Fibroblast of skin of right quadriceps (primary cell): ENCODE measurements at places on chromosomes 1 and 21.
A peak's percentile ranks its signal among the peaks of the same experiment; 100 is the strongest.

- peak; percentile 58 for DNase-seq
Observed at GRCh38 chr1:18907021-18907916, 4.9 kb upstream of the ALDH4A1 start.

DNA sequence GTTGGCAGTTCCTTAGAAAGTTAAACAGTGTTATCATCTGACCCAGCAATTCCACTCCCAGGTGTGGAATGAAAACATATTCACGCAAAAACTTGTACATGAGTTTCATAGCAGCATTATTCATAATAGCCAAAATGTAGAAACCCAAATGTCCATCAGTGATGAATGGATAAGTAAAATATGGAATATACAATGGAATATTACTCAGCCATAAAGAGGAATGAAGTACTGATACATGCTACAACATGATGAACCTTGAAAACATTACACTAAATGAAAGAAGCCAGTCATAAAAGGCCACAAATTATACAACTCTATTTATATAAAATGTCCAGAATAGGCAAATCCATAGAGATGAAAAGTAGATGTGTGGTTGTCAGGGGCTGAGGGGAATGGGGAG, 53.5 kb downstream of the RRAGC start:
- DNase-seq = no peak

DNA sequence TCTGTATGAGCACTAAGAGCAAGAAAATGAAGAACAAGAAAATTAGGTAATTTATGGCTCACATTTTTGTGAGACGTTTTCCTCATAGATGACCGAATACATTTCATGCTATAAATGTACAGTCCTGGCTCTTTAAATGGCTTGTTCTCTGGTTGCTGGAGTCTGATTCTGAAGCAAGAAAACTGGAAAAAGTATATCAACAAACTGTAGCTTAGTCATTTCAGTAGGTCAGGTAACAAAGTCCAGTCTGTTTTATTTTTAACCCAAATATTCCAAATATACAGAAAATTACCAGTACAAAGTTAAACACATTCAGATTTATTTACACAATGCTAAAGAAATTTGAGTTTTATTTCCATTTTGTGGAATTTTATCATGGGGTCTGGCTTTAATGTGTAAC, 2.5 kb upstream of the MYBPHL start:
- DNase-seq = no peak

DNA sequence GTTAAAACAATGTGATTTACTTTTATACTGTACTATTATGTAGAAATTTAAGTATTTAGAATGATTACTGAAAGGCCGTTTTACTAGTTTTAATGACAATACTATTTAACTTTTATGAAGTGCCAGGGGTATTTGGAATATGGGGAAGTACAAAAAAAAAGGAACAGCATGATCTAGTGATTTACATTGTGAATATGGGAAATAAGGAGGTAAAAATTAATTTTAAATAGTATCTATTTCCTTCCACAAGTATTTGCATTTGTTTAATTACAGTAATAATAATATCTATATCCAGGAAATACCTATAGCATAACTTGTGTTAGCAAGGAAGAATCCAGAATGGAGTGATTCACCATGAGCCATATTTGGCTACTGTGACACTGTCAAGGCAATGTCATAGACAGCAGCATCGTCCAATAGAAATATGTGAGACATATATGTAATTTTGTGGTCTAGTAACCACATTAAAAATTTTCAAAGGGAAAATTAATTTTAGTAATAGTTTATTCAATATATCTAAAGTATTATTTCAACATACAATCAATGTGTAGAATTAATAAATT, 22.0 kb downstream of the CNST start:
- peak; percentile 78 for DNase-seq

GRCh38 chr21:31479714-31480113, 135.7 kb upstream of the TIAM1 start:
- no peak for DNase-seq

- no peak for DNase-seq
Observed at GRCh38 chr1:76463849-76464248, 389.3 kb downstream of the ST6GALNAC3 start.

- no peak for DNase-seq
Observed at GRCh38 chr1:229407206-229408026, 26.5 kb downstream of the ACTA1 start.

GRCh38 chr1:76055987-76056386, 18.6 kb upstream of the ST6GALNAC3 start:
- DNase-seq = no peak

DNA sequence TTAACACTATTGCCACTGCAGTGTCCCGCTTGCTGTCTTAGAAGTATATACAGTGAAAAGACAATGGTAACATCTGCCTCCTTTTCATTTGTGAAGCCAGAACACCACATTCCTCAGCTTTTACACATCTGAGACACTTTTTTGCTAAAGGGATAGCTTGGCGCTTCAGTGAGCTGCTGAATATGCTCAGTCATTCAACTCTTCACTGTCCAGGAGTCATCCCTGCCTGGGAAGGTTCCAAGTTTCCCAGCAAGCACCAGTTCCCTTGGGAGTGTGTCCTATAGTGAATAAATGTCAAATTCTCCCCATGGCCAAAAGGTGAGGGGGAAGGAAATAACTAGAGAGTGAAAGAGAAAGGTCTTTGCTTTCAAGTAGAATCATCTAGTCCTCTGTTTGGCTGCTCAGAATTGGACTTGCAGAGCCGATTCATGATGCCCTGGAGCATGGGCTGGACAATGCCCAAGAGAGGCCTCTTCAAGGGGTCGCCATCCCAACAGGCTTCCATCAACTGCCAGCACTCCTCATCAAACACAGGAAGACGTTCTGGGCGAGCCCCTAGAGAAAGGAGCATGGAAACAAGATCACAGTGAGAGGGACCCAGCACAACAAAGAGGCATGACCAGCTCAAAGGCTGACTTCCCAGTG, 25.5 kb upstream of the RBBP5 start:
- peak; percentile 86 for DNase-seq

- no peak for DNase-seq
Observed at GRCh38 chr1:39474810-39475209, 16.6 kb upstream of the BMP8A start.

DNA sequence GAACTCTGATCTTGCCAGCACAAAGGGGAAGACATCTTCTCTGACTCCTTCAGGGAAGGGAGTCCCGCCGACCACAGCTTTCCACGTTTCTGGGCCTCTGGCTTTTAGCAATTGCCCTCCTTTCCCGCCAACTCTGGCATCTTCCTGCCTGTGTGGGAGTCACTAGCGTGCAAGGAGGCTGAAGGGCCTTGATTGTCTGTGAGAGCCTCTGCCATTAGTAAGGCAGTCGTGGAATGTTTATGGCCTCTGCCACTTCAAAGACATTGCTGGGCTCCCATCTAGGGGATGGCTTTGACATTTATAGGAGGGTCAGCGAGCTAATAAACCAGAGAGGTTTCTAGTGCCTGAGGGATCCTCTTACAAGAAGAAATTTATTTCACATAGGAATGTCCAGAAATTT, 14.3 kb upstream of the PROK1 start:
- peak; percentile 7 for DNase-seq

GRCh38 chr21:36735724-36736320, 36.9 kb downstream of the SIM2 start:
- no peak for DNase-seq

GRCh38 chr1:34980715-34981114, 4.4 kb downstream of the TMEM35B start:
- DNase-seq = no peak

DNA sequence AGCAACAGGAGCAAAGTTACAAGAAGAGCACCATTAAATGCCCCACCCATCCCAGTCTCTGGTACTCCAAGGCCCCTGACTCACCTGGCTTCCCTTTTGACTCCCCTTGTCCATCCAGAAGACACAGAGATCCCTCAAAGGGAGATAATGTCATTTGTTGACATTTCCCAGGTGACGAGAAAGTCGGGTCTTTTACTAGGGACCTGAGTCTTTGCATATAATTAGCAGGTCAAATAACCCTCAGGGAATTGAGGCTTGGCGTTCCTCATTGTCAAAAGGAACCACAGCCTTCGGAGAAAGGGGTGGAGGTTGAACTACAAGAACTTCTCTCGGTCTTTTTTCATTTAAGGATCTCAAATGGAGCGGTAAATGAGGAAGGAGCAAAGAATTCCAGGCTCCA, 133.2 kb downstream of the PROX1 start:
- DNase-seq = no peak

DNA sequence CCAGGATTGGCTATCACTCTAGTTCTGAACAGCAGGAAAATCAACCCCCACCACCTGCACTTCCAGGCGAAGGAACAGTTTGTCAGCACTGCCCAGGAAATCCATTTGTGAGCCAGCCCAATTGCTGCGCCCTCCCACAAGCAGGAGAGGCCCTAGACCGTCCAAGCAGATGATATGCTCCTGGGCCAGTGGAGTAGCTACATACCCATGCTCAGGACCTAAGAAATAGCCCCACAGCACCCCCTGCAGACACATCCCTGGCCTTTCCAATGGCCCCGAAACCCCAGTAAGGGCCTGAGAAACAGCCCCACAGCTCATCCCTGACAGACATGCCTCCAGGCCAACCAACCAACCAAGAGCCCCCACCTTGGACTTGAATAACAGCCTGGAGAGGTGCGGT, 111.5 kb upstream of the ZC3H11B start:
- DNase-seq = no peak

- DNase-seq = peak; percentile 2
Observed at GRCh38 chr1:67285780-67286488, 21.7 kb upstream of the IL12RB2 start.

- no peak for DNase-seq
Observed at GRCh38 chr1:50174101-50174500, 65.4 kb downstream of the ELAVL4 start.

DNA sequence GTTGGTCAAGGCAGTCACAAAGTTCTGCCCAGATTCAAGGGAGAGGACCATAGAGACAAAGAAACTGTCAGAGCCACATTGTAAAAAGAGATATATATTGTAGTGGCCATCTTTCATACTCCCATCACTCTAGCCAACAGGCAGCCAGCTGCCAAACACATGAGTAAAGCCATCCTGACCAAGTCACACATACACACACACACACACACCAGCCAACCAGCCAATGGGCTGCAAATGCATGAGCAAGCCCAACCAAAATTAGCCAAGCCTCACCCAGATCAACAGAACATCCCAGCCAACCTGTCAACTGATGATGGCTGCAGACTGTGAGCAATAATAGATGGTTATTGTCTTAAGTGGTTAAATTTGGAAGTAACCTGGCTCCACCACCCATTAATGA, 120.7 kb downstream of the SEC16B start:
- peak; percentile 74 for DNase-seq

- DNase-seq = no peak
Observed at GRCh38 chr1:239250353-239251035, 135.9 kb upstream of the CHRM3 start.

GRCh38 chr1:23026568-23026967, 7.3 kb downstream of the KDM1A start:
- no peak for DNase-seq

DNA sequence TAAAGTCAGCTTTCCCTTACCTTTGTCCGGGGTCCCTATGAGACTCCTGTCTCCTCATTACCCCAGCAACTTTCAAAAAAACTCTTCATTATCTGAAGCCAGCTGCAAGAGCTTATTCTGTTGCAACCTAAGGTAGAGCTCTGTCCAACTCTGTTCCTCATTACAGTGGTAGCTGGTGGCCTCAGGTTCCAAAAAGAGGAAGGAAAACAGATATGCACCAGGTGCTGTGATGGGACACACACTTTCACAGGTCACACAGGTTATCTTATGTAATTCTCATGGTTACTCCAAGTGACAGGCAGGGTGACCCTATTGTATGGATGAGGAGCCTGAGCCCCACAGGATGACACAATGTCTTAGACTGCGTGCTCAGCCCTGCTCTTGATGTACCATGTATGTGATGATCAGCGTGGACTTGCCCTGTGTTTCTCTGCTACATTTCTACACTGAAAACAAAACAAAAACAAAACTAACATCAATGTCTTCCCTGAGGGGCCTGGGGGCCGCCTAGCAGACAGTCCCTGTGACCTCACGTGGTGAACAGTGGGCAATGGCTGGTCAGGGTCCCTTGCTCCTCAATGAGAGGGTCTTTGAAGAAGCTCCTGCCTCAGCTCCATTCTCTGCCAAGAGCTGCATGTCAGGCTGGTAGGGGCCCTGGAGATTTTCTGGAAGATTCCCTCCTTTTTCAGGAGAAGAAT, 9.7 kb upstream of the TENT5C start:
- DNase-seq = no peak

- no peak for DNase-seq
Observed at GRCh38 chr1:41478118-41478748, 6.2 kb downstream of the EDN2 start.

DNA sequence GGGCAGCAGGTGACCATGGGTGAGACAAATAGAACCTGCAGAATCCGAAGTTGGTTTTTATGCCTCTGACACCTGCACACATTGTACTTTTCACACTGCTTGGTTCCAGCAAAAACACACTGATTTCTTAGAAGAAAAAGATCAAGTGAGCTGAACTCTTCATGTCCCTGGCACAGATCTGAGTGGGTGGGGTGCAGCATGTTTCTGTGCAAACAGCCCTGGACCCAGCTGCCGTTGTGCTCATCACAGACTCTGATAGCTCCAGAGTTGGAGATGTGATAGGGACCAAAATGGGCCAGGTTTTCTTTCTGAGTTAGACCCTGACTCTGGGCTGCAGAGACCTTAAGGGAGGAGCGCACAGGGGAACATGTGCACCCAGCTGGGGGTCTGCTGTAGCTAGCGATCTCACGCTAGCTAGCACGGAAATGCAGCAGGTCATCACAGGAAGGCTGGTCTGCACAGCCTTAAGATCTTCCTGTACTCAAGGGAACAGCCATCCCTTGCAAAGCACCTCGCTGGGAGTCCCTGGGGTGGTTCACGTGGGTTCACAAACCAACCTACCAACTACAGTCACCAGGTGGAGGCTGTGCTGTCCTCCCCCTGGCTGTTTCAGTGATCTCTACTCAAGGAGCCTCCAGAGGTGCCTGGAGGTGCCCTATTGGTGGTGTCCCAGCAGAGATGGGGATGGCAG, 291.1 kb downstream of the PTPRU start:
- no peak for DNase-seq

- no peak for DNase-seq
Observed at GRCh38 chr1:229859026-229859425, 208.0 kb upstream of the GALNT2 start.

- DNase-seq = no peak
Observed at GRCh38 chr1:214466403-214467077, 84.9 kb downstream of the PTPN14 start.
